ENCODE measurements at places on chromosomes 12 and 14. TPM values are rescaled to one million over a fixed set of nuclear protein-coding genes. Genes with fewer than 3 reads are reported as not detected.

- H3K27me3 ChIP-seq, result no peaks in the 10 kb centered on the region
- DNase-seq, result no peak
- H3K27ac ChIP-seq, result no peak overlapping the region
- peak overlapping the region; percentile 93 for H3K4me3 ChIP-seq
These were observed 1.4 kb downstream of the TRMT61A start for GRCh38 chr14:103530390-103530789.

CFAP251 gene
- total RNA-seq, result 1.6 TPM

- H3K27ac ChIP-seq, result no peak overlapping the region
- peaks cover 64% of the 10 kb centered on the region for H3K4me1 ChIP-seq
- no peaks in the 10 kb centered on the region for H3K27me3 ChIP-seq
- DNase-seq, result no peak
These were observed 196.6 kb upstream of the DCN start for GRCh38 chr12:91379051-91379775.

DNA sequence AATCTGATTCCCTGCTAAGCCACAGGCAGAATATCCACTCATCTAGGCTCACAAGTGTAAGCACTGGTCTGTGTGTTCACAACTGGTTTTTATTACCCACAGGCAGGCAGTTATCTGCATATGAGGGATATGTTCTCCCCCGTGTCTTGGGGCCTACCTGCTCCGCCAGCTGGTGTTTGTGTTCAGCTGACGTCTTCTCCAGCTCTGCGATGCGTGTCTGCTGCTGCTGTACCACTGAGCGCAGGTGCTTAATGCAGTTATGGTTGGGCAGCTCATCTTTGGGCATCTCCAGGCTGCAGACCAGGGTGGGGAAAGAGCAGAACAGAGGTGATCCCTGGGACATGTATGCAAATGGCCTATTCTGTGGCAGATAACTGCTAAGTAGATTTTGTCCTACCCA lies 13.7 kb downstream of the RNF41 start:
- no peak for DNase-seq
- H3K4me3 ChIP-seq, result no peak overlapping the region
- H3K4me1 ChIP-seq, result no peaks in the 10 kb centered on the region
- no peaks in the 10 kb centered on the region for H3K27me3 ChIP-seq
- H3K27ac ChIP-seq, result no peak overlapping the region
- peaks cover 20% of the 10 kb centered on the region for H3K36me3 ChIP-seq

GRCh38 chr12:113589437-113589836 lies 117.8 kb upstream of the LHX5 start:
- no peaks in the 10 kb centered on the region for H3K36me3 ChIP-seq
- H3K27me3 ChIP-seq, result peaks cover 98% of the 10 kb centered on the region
- peaks cover 3% of the 10 kb centered on the region for H3K4me1 ChIP-seq
- H3K27ac ChIP-seq, result no peak overlapping the region
- no peak for DNase-seq

- peaks cover 10% of the 10 kb centered on the region for H3K27me3 ChIP-seq
- H3K4me1 ChIP-seq, result no peaks in the 10 kb centered on the region
- H3K27ac ChIP-seq, result no peak overlapping the region
- DNase-seq, result no peak
- no peak overlapping the region for H3K4me3 ChIP-seq
These were observed 6.3 kb upstream of the USP44 start for GRCh38 chr12:95557625-95558024.

GRCh38 chr12:68065163-68065562 lies 75.9 kb downstream of the IFNG-AS1 start:
- no peak for DNase-seq
- no peaks in the 10 kb centered on the region for H3K4me1 ChIP-seq
- H3K36me3 ChIP-seq, result peaks cover 16% of the 10 kb centered on the region
